Caco-2 (cell line): ENCODE measurements at places on chromosomes 12 and 14. TPM values are rescaled to one million over a fixed set of nuclear protein-coding genes. Genes with fewer than 3 reads are reported as not detected.

The STXBP6 gene
- total RNA-seq, result 32.2 and 35.7 TPM in 2 replicates

DNA sequence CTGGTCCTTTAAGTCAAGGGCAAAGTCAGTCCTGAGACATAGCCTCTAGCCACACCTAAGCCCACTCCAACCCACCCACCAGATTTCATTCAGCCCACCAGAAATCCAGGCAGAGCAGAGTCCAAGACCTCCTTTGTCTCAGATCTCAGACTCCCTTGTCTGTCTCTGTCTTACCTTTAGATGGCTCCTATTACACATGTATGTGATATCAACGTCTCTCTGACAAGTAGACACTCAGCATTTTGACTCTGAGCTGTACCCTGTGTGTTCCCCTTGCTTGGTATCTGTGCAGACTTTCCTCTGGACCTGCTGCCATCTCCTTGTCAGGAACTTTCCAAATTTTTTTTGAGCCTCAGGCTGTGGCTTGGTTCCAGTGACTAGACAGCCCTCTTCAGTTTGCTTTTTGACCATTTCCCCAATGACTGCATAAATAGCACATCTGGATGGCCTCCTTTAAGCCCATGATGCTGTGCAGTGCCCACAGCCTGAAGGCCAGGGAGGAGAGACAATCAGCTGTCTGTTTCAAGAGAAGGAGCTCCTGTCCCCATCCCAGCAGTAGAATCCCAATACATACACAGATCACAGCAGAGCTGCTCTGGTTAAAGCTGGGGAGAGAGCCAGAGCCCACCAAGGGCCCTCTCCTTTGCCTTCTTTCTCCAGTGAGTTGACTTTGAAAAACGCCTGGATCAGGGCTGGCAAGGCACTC is 7.0 kb downstream of the POU6F1 start:
- DNase-seq, result no peak

- no peak for DNase-seq
Observed at GRCh38 chr12:64729909-64730587, 29.2 kb downstream of the GNS start.

GRCh38 chr12:112096070-112096469 is 12.5 kb downstream of the NAA25 start:
- DNase-seq, result no peak

- DNase-seq, result peak; percentile 83
Observed at GRCh38 chr12:5796171-5796958, 148.7 kb downstream of the ANO2 start.

- DNase-seq, result no peak
Observed at GRCh38 chr12:131923260-131923659, 5.8 kb upstream of the PUS1 start.
